Neuronal stem cell (in vitro differentiated cells): ENCODE measurements at places on chromosomes 16 and 17.
A peak's percentile ranks its signal among the peaks of the same experiment; 100 is the strongest.

DNA sequence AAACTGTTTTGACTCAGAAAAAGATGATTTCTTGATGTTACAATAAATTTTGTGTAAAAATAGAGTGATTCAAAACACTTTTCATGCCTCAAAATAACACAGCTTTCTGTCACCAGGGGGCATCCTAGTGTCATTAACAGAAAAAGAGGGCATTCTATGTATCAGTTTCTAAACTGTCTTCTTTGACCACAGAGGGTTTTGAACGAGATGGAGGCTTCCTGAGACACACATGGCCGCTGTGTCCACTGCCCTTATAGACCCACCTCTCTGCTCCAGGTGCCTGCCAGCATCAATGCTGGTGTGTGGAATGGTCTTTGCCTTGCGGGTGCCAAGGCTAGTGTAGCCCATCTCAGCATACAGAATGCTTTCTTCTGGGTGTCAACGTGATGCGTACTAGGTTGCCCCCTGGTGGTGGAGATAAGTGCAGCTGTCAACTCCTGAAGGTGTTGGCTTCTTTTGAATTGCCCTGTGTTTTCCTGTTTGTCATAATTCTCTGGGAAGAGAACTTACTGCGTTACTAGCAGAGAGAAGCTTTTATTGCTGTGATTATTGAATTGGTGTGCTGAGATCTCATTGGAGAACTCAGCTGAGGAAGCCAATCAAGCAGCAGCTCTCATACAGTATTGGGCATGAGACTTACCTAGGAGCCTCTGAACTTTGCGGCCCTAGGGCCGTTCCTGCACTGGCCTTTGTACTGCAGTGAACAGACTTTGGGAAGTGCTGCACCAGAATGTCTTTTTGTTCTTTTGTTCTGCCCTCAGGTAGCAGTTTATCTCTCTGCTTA lies 38.6 kb downstream of the USP10 start:
- H3K27me3 ChIP-seq: no peaks in the 10 kb centered on the region
- no peak overlapping the region for H3K27ac ChIP-seq
- no peak overlapping the region for H3K4me3 ChIP-seq
- peaks cover 11% of the 10 kb centered on the region for H3K4me1 ChIP-seq
- peak; percentile 72 for DNase-seq

GRCh38 chr16:56349711-56350161 lies 75.6 kb downstream of the AMFR start:
- no peaks in the 10 kb centered on the region for H3K27me3 ChIP-seq
- DNase-seq: no peak
- no peaks in the 10 kb centered on the region for H3K4me1 ChIP-seq
- no peak overlapping the region for H3K27ac ChIP-seq
- no peaks in the 10 kb centered on the region for H3K36me3 ChIP-seq
- peak overlapping the region; percentile 32 for H3K4me3 ChIP-seq

GRCh38 chr16:85220125-85220839 lies 108.0 kb upstream of the CIBAR2 start:
- H3K4me3 ChIP-seq: no peak overlapping the region
- H3K36me3 ChIP-seq: no peaks in the 10 kb centered on the region
- H3K27me3 ChIP-seq: no peaks in the 10 kb centered on the region
- no peak overlapping the region for H3K27ac ChIP-seq
- DNase-seq: no peak
- peaks cover 39% of the 10 kb centered on the region for H3K4me1 ChIP-seq

- no peaks in the 10 kb centered on the region for H3K36me3 ChIP-seq
- H3K27ac ChIP-seq: no peak overlapping the region
- peak overlapping the region; percentile 13 for H3K4me3 ChIP-seq
Measured at GRCh38 chr17:8393470-8394231, 4.0 kb downstream of the RNF222 start.

DNA sequence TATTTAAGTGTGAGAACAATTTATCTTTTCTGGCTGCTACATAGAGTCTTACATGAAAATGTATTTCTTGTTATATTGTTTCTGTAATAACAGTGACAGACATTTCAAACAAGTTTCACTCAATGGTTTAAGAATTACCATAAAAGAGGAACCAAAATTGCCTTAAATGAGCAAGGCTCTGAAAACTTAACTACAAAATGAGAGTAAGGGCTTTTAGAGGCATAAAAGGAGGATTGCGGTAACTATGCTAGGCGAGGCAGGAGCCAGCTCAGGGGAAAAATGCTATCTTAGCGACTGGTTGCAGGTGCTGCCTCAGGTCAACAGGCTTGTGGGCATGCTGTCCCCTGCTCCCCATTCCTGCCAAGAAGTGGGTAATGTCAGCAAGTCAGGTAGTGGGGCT lies 81.7 kb upstream of the MSI2 start:
- no peak overlapping the region for H3K27ac ChIP-seq
- H3K4me3 ChIP-seq: no peak overlapping the region
- no peaks in the 10 kb centered on the region for H3K4me1 ChIP-seq
- no peaks in the 10 kb centered on the region for H3K36me3 ChIP-seq

GRCh38 chr17:17808706-17809432 lies 27.9 kb downstream of the SREBF1 start:
- peaks cover 20% of the 10 kb centered on the region for H3K4me1 ChIP-seq
- H3K4me3 ChIP-seq: no peak overlapping the region
- no peak for DNase-seq

DNA sequence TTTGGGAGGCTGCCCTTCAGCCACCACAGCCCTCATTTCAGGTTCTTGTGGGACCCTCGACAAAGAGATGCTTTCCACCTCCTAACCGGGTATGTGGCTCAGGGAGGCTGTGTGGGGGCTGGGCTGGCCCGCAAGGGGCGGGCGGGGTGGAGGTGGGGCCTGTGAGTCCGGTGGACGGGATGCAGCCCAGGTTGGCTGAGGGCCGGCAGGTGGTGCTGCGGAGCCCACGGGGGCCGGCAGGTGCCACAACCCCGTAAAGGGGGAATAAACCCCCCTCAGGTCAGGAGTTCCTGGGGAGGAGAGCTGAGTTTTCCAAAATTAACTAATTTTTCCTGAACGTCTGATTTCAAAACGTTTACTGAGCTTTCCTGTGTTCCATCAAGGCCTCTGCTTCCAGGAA lies 4.9 kb upstream of the CIAO3 start:
- no peaks in the 10 kb centered on the region for H3K4me1 ChIP-seq
- no peaks in the 10 kb centered on the region for H3K27me3 ChIP-seq
- H3K4me3 ChIP-seq: no peak overlapping the region
- H3K36me3 ChIP-seq: no peaks in the 10 kb centered on the region
- DNase-seq: no peak
- H3K27ac ChIP-seq: no peak overlapping the region

DNA sequence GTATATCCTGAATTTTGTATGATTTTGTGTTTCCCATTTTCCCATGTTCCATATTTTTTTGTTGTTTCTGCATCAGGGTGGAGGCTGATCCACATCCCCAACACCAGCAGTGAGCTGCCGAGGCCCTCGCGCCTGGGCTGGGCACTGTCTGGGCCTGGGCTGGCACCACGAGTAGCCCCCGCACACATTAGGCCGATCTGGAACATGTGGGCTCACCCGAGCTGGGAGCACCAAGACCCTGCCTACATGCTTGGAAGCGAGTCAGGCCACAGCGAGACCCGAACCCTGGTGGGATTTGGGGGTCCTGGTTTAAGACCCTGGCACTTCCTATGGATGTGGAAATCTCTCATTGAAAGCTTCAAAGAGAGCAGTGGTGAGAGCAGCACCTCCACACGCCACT lies 8.5 kb downstream of the KCTD5 start:
- peaks cover 5% of the 10 kb centered on the region for H3K4me1 ChIP-seq
- H3K27me3 ChIP-seq: no peaks in the 10 kb centered on the region
- H3K27ac ChIP-seq: no peak overlapping the region
- DNase-seq: no peak

GRCh38 chr17:75036643-75037268 lies 10.0 kb downstream of the ATP5PD start:
- H3K4me3 ChIP-seq: no peak overlapping the region
- H3K36me3 ChIP-seq: peaks cover 9% of the 10 kb centered on the region
- peak overlapping the region; percentile 23 for H3K27ac ChIP-seq
- H3K27me3 ChIP-seq: no peaks in the 10 kb centered on the region
- peaks cover 4% of the 10 kb centered on the region for H3K4me1 ChIP-seq
- DNase-seq: no peak

GRCh38 chr16:31267332-31268032 lies 7.7 kb downstream of the ITGAM start:
- no peaks in the 10 kb centered on the region for H3K4me1 ChIP-seq
- no peaks in the 10 kb centered on the region for H3K27me3 ChIP-seq
- no peak overlapping the region for H3K27ac ChIP-seq
- H3K4me3 ChIP-seq: no peak overlapping the region
- H3K36me3 ChIP-seq: no peaks in the 10 kb centered on the region

- no peak overlapping the region for H3K4me3 ChIP-seq
- H3K4me1 ChIP-seq: no peaks in the 10 kb centered on the region
- H3K27ac ChIP-seq: no peak overlapping the region
- H3K36me3 ChIP-seq: no peaks in the 10 kb centered on the region
- no peak for DNase-seq
- H3K27me3 ChIP-seq: peaks cover 4% of the 10 kb centered on the region
Measured at GRCh38 chr17:9726291-9726690, 65.1 kb downstream of the DHRS7C start.

GRCh38 chr17:72901083-72901482 lies 191.4 kb downstream of the SLC39A11 start:
- no peaks in the 10 kb centered on the region for H3K27me3 ChIP-seq
- H3K27ac ChIP-seq: no peak overlapping the region
- H3K4me3 ChIP-seq: no peak overlapping the region
- no peak for DNase-seq
- no peaks in the 10 kb centered on the region for H3K36me3 ChIP-seq

DNA sequence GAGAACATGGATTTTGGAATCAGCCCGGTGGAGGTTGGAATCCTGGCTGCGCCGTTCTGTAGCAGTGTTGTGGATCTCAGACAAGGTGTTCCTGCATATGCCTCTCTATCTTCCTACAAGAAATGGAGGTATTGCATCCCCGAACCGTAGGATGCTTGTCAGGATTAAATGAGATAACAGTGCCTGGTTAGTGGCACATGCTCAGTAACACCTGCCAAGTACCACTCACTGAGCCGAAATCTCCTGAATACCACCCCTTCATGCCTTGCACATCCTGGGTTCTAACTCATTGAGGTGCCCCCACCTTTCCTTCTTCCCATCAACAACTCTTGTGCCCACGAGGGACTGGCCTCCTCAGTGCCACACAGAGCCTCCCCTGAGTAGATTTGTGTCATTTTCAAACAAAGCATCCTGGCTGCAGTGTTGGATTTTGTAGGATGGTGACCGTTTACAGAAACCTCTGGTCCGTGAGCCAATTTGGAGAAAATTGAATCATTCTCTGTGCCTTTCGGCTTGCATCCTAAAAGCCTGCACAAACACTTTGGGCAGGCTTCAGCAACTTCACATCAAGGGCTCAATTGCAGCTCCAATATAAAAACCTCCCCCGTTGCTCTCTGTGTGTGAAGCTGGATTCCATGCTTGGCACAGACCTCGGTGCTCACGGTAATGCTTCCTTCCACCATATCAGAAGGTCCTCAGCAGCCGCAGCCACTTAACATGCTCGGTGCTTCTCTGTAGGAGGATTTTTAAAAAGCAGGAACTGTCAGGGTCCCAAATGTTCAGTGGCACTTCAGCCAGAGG lies 84.2 kb downstream of the WWOX start:
- H3K4me1 ChIP-seq: no peaks in the 10 kb centered on the region
- no peak for DNase-seq
- H3K4me3 ChIP-seq: no peak overlapping the region
- no peaks in the 10 kb centered on the region for H3K36me3 ChIP-seq
- H3K27me3 ChIP-seq: no peaks in the 10 kb centered on the region

DNA sequence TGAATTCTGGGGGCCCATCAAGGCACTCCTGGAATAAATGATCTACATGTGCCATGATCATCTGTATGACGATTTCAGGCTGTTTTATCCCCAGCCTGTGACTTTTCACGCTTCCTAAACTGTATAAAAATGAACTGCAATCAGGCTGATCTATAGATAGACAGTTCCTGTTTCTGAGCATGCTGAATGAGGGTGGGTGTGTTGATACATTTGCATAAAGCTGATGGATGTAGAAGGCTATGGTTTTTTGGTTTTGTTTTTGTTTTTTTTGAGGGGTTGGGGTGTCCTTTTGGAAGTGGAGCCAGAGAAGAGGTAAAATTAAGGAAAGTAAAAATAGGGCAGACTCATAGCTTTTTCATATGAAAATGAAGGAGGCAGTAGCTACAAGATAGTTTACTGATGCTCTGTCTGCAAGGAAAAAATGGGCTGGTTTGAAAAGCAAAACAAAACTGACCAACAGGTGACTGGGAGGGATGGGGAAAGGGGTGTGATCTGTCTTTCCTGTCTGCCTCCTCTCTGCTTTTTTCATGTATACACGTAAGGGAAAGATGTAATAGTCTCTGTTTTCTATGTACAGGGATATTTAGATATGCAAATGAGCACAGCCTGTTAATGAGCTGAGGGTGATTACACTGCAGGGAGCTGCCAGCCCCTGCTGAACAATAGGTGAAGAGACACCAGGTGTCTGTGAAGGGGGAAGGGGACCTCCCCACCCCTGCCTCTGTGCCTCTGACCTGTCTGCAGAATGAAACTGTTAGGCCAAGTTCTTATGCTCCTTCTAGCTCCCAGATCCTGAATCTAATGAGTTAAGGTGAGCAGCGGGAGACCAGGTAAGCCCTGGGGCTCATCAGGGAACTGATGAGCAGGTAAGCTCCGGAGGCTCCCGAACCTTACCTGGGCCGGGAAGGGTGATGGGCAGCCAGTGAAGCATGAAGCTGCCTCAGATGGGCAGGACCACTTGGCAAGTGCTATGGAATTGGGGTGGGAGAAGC lies 46.6 kb upstream of the LYRM9 start:
- peaks cover 2% of the 10 kb centered on the region for H3K4me1 ChIP-seq
- H3K27ac ChIP-seq: no peak overlapping the region
- no peak for DNase-seq
- H3K27me3 ChIP-seq: peaks cover 6% of the 10 kb centered on the region
- no peaks in the 10 kb centered on the region for H3K36me3 ChIP-seq
- no peak overlapping the region for H3K4me3 ChIP-seq

- H3K27me3 ChIP-seq: no peaks in the 10 kb centered on the region
- H3K27ac ChIP-seq: no peak overlapping the region
- DNase-seq: no peak
- H3K36me3 ChIP-seq: no peaks in the 10 kb centered on the region
Measured at GRCh38 chr16:70588565-70588964, 57.8 kb upstream of the IL34 start.

GRCh38 chr16:68144008-68144407 lies 58.8 kb downstream of the NFATC3 start:
- no peaks in the 10 kb centered on the region for H3K27me3 ChIP-seq
- no peaks in the 10 kb centered on the region for H3K36me3 ChIP-seq
- no peak overlapping the region for H3K4me3 ChIP-seq
- DNase-seq: no peak
- no peak overlapping the region for H3K27ac ChIP-seq
